ENCODE measurements at places on chromosomes 7 and 10.

- DNase-seq: no peak
These were observed 66.2 kb upstream of the BTBD16 start for GRCh38 chr10:122204691-122205489.

DNA sequence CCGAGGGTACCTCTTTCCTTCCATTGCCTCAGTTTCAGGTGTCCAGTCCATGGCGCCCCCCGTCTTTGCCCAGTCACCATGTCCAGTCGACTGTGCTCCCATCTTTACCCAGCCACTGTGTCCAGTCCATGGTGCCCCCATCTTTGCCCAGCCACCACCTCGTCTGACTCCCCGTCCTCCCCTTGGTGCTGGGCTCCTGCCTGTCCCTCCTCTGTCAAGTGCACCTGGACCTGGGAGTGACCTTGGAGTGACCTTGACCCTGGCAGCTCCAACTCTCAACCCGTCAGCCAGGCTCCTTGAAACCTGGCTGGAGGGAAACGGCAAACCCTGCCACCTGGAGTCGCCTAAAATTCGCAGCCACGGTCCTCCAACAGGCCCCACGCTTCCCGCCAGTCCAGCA is 180.2 kb downstream of the ADARB2 start:
- no peak for DNase-seq

- no peak for DNase-seq
These were observed 44.2 kb upstream of the TMEM213 start for GRCh38 chr7:138753610-138754009.

DNA sequence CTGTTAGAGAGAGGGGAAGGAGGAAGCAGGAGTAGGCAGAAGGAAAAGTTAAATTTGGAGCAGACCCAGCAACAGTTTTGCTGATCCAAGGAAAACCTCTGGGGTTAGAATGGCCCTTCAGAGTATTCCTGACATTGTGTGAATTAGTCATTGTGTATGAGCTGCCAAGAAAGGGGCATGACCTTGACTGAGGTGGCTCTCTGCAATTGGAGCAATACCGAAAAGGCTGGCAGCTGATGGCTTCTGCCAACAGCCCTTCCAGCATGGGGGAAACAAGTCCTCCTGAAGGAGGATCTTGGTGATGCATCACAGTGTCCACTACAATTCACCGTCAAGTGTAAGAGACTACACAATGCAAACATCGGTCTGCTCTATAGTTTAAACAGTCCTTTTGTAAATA is 20.6 kb upstream of the WASL start:
- no peak for DNase-seq

DNA sequence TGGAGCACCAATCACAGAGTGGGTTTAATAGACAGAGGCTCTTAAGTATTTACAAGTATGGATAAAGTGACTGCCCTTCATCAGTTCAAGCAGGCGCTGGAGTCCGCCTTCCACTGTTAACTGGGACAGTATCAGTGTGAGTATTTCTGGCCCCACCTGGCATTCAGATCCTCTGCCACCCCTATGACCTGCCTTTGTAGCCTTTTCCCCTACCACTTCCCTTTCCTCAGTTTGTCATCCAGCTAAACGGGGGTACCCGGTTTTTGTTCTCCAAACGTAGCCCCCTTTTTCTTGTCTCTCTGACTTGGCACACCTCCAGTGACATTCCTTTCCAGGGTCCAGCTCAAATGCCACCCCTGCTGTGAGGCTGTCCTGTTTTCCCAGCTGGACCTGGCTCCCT is 134.4 kb downstream of the SNX10 start:
- DNase-seq: no peak

- DNase-seq: no peak
These were observed 1186.0 kb downstream of the SORCS3 start for GRCh38 chr10:105827133-105827532.

GRCh38 chr10:128036011-128036615 is 90.1 kb downstream of the MKI67 start:
- DNase-seq: no peak

GRCh38 chr7:141073641-141074161 is at the start of gene TMEM178B:
TSS of gene TMEM178B (plus strand) at chr7:141074064.
- DNase-seq: no peak

GRCh38 chr7:2521952-2522591 is 2.5 kb downstream of the LFNG start:
- no peak for DNase-seq

DNA sequence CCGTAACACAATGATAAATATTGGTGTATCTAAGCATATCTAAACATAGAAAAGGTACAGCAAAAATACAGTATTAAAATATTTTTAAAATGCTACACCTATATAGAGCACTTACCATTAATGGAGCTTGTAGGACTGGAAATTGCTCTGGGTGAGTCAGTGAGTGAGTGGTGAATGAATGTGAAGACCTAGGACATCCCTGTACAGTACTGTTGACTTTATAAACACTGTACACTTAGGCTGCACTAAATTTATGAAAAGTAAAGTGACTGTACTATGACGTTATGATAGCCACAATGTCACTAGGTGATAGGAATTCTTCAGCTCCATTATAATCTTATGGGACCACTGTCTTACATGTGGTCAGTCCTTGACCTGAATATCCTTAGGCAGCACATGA is 147.0 kb downstream of the GLI3 start:
- no peak for DNase-seq

- no peak for DNase-seq
These were observed 55.4 kb downstream of the LYZL1 start for GRCh38 chr10:29344073-29344820.

- DNase-seq: no peak
These were observed 60.0 kb downstream of the RAPGEF5 start for GRCh38 chr7:22296916-22297315.

DNA sequence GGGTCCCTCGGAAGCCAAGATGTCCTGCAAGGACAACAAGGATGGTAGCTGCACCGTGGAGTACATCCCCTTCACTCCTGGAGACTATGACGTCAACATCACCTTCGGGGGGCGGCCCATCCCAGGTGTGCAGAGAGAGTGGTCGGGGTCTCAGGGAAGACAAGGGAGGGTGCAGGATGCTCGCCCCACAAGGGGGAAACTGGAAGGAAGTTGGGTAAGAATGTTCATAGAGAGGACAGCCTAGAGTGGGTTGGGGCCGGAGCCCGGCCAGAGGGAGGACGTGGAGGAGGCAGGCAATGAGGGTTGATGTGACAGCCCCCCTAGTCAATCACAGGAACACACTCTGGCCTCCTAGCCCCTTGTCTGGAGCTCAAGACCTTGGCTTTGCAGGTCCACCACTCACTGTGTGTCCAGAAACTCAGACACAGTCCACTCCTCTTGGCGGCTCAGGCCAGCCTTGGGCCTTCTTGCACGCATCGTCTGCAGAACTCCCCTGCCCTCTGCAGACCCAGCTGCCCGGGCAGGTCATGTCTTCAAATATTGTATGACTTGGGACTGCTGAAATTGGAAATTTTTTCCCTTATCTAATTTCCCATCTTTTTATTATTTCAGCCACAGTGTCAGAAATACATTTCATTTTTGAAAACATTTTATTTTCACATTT is 15.7 kb upstream of the ATP6V1F start:
- no peak for DNase-seq

GRCh38 chr7:135391514-135391913 is 118.4 kb downstream of the CNOT4 start:
- DNase-seq: no peak

DNA sequence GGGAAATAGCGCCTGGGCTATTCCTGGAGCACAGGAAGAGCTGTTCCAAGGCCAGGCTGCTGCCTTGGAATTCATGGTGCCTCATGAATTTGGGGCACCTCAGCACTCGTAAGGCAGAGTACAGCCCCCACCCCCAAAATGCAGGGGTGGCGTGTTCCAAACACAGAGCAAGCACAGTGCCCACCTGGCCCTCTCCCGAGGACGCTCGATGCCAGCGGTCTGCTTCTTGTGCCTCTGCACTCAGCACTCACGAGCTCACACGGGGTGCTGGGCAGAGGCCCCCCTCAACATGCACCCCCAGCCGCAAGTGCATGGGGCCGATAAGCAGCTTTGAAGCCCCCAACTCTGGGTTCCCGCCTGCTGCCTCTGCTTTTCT is 60.1 kb downstream of the ZRANB1 start:
- no peak for DNase-seq

- DNase-seq: no peak
These were observed 29.4 kb downstream of the LSMEM1 start for GRCh38 chr7:112510001-112510742.

- no peak for DNase-seq
These were observed 164.3 kb upstream of the FAM3C start for GRCh38 chr7:121560267-121560990.

- DNase-seq: no peak
These were observed 26.1 kb upstream of the C10orf53 start for GRCh38 chr10:49653273-49653929.

DNA sequence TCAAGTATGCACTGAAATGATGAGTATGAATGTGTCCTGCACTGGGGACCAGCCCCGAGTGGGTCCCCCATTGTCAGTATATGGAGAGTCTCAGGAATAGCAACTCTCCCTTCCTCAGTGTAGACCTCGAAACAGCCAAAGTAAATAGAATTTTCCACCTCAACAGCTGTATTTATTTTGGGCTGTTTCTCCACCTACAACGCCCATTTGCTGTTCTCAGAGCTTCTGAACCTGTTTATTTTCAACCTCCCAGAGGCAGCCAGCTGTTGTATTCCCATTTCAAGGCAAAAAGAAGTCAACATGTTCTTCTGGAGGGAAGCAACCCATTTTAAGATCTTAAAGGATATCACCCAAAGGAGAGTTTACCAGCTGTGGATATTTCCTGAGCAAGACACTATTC is 59.6 kb upstream of the BICC1 start:
- DNase-seq: no peak

DNA sequence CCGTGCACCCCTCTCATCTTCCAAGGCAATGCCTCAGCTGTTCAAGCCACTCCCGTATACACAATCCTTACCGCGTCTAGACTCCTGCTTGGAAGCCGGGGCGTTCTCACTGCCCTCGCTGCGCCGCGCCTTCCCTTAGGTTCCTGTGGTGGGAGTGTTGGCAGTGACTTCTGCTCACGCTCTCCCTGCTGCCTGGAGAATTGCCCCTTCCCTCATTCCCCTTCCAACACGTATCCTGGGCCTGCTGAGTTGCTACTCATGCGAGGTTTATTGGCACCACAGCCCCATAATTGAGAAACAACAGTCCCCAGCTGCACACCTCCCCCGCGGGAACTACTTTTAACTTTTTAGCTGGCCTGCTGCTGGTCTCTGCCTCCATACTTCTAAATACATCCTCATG is 31.9 kb downstream of the RBM17 start:
- DNase-seq: no peak

- DNase-seq: no peak
These were observed 90.4 kb upstream of the FAM171A1 start for GRCh38 chr10:15461353-15462108.

DNA sequence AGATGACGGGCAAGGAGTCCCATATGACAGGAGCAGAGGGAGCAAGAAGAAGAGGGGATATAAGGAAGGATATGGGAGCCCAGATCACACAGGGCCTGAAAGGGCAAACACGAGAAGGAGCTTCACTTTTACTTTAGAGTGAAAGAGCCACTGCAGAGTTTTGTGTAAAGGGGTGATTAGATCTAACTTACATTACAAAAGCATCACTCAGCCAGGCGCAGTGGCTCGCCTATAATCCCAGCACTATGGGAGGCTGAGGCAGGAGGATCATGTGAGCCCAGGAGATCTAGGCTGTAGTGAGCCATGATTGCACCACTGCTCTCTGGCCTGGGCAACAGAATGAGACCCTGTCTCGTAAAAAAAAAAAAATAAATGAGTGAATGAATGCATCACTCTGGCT is 91.1 kb downstream of the MPP7 start:
- DNase-seq: no peak

DNA sequence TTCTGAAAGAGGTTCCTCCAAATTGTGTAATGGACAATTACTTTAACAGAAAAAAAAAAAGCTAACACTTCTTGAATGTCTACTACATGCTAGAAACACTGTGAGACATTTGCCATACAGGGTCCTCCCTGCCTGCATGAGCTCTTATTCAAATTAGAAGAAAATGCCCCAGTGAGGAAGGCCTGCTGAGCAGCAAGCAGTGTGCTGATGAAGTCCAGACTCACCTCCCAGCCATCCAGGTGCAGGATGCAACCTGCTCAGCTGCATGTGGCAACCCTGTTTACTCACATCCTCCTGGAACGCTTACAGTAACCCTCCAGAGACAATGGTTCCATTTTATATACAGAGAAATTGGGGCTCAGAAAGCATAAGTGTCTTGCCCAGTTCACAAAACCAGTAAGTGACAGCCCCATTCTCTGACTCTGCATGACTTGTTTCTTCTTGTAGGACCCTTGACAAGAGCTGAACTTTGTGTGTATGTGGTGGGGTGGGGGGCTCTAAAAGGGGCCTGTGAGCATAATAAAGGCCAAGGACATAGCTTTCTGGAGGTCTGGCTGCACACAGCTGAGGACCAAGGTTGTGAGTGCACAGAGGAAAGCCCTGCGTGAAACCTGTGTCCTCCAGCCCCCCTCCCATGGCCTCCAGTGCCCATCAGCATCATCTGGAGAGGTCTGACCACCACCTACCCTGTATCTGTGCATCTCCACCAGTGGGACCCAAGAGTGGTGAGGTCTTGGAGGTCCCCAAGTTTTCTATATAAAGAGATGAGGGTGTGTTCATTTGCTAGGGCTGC is 387.8 kb downstream of the GRID1 start:
- DNase-seq: no peak

- DNase-seq: no peak
These were observed 727 bp upstream of the PDSS1 start for GRCh38 chr10:26696786-26697162.

Data from renal cortex interstitium (tissue), 15 donors.